ENCODE measurements at places on chromosomes 16 and 17.

- no peak for DNase-seq
Measured at GRCh38 chr17:29694918-29695563, 72.3 kb upstream of the CORO6 start.

DNA sequence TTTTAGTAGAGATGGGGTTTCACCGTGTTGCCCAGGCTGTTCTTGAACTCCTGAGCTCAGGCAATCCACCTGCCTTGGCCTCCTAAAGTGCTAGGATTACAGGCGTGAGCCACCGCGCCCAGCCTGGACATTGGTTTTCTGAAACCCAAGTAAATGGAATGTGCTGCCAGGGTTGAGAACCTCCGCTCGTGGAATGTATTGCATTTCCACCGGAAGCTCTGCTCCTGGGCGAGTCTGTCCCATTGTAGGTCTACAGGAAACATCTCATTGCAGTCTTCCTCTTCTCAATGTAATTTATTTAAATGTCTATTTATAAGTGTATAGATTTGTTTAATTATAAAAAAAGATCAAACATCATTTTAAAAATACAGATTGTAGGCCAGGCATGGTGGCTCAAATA lies 57.4 kb upstream of the HAPSTR1 start:
- no peak for DNase-seq

- peak; percentile 35 for DNase-seq
Measured at GRCh38 chr16:10752843-10753523, 9.3 kb downstream of the NUBP1 start.

DNA sequence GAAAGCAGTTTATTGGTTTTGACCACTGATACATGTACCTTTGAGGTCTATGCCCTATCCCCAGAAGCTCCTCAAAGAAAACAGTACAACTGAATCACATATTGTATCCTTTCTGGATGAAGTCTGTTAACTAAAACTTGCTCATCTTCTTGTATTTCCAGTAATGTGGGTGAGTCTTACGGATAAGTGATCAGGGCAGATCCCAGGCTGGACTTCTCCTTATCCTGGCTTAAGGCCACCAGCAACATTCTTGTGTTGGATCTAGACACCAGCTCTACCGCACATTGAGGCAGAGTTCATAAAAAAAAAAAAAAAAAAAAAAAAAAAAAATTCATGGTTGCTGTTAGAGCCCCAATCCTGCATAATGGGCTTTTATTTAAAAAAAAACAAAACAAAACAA lies 536.7 kb upstream of the HSBP1 start:
- no peak for DNase-seq

GRCh38 chr17:80047176-80047575 lies 10.7 kb downstream of the CCDC40 start:
- no peak for DNase-seq

- DNase-seq = no peak
Measured at GRCh38 chr16:3375680-3376079, 20.0 kb downstream of the OR2C1 start.

- no peak for DNase-seq
Measured at GRCh38 chr17:1611715-1612114, 16.9 kb downstream of the SLC43A2 start.

DNA sequence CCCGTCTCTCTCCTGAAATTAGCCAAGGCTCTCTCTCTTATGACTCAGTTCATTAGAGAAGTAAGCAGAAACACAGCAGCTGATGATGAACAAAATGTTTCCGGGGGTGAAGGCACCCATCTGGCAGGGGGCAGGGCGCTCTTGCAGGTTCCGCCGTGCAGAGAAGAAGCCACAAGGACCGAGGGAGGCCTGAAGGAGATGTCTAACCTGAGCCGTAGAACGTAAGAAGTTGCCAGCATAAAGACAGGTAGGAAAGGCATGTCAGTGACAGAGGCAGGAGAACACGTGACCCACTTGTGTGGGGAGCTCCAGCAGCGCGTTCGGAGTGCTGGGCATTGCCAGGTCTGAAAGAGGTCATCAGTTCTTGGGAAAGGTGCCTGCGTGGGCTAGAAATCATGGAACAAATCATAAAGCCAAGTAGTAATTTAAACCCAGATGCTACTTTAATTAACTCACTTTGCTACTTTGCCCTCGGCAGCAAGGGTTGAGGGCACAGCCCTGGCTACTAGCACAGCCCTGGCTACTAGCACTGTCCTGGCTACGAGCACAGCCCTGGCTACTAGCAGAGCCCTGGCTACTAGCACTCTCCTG lies 198.6 kb downstream of the RPTOR start:
- DNase-seq = peak; percentile 36

- DNase-seq = peak; percentile 19
Measured at GRCh38 chr17:30975042-30975820, 4.4 kb downstream of the RNF135 start.

GRCh38 chr16:81142864-81143263 lies 46.7 kb upstream of the GCSH start:
- no peak for DNase-seq

DNA sequence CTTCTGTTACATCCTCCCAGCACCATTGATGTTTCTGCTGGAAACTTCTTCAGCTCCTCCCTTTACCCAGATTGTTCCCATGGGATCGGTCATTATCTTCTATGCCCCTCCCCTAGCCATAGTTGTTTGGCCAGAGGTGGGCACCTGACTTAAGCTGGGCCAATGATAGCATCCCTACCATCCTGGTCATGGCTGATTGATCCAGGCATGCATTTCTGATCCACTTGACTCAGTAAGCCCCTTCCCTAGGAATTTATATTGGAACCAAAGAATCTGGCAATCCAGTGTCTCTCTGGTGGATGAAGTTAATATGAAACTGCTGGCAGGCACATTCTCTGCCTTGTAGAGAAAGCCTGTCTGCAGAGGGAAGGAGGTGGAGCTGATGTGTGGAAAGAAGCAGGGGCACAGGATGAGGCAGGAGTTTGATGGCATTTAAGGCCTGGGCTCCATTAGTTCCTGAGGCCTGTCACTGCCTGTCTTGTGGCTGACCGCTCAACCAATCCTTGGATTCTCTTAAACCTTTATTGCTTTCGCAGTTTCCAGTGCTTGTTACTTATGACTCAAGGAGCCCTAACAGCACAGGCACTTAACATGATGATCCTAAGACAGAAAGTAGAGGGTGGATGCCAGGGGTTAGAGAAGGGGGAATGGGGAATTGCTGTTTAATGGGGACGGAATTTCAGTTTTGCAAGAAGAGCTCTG lies 152.4 kb downstream of the ABCC12 start:
- DNase-seq = no peak

DNA sequence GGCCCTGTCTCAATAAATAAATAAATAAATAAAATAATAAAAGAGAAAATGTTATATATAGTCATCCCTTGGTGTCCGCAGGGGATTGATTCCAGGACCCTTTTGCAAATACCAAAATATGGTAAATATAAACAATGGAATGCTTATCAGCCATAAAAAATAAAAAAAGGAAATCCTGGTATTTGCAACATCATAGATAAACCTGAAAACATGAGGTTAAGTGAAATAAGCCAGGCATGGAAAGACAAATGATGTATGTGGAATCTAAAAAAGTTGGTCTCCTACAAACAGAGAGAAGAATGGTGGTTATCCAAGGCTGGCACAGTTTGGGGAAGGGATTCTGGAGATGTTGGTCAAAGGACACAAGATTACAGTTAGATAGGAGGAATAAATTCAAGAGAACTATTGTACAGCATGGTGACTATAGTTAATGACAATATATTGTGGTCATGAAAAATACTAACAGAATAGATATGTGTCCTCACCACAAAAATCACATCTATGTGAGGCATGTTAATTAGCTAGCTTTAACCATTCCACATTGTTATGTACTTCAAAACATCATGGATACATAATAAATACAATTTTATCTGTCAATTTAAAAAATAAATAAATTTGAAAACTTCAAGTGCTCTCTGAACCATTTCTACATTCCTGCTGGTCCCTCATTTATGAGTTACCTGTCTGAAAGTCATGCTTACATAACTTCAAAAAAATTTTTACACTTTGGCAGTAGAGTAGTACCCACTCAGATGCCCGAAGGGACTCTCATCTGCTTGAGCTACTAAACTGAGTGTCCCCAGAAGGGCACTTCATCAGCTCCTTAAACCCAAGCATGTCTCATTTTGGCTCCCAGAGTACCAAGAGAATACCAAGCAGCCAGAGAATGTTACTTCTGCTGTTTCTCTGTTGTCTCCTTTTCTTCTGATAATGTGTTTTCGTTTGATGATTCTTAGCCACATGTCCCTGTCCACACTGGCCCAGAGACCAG lies 26.6 kb downstream of the N4BP1 start:
- no peak for DNase-seq

- DNase-seq = no peak
Measured at GRCh38 chr16:77409311-77409710, 25.5 kb downstream of the ADAMTS18 start.

DNA sequence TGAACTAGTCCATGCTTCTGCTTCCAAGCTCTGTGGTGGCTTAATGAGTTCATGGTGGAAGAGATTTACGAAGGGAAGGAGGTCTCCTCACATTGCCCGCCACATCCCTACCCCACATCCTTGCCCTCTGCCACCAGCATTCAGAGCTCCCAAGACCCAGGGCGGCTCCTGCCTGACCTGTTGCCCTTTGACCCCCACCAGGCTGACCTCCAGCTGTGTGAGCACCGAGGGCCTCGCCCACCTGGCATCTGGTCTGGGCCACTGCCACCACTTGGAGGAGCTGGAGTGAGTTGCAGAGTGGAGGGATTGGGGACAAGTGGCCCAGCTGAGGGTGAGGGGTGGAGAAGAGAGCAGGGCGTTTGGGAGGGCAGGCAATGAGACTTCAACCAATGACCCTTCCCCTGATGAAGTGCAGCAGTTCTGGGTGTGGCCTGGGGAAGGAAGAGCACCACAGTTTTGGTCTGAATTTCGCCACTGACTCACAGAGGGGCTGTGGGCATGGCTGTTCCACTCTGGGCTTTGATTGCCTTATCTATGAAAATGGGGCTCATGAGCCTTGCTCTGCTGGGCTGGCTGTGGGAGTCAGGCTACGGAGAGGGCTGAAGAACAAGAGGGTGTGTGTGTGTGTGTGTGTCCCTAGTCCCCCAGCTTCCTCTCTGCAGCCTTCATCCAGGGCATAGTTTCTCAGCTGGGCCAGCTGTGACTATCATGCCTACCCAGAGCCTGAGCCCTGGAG lies 22.6 kb upstream of the CPNE2 start:
- no peak for DNase-seq

All from CD4-positive, alpha-beta T cell treated with Interleukin-17A for 1 hour (primary cell).